ENCODE measurements at places on chromosomes 4 and X.

- no peak for DNase-seq
Observed at GRCh38 chr4:39636531-39637184, 2.0 kb downstream of the SMIM14 start.

GRCh38 chrX:120761810-120762209 lies 113.9 kb downstream of the CT47B1 start:
- DNase-seq = no peak

GRCh38 chrX:132631579-132632232 lies 142.9 kb upstream of the MBNL3 start:
- DNase-seq = no peak

DNA sequence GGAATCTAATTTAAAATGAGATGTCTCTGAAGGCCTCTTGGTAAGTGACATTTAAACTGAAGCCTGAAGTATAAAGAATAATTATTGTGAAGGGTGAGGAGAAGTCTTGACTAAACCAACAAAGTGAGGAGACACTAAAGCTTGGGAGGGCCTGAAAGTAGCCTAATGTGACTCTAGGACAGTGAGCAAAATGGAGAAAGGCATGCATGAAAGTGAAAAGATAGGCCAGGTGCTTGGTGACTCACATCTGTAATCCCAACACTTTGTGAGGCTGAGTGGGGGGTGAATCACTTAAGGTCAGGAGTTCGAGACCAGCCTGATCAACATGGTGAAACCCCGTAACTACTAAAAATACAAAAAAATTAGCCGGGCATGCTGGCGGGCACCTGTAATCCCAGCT lies 46.9 kb upstream of the SMARCAD1 start:
- no peak for DNase-seq

DNA sequence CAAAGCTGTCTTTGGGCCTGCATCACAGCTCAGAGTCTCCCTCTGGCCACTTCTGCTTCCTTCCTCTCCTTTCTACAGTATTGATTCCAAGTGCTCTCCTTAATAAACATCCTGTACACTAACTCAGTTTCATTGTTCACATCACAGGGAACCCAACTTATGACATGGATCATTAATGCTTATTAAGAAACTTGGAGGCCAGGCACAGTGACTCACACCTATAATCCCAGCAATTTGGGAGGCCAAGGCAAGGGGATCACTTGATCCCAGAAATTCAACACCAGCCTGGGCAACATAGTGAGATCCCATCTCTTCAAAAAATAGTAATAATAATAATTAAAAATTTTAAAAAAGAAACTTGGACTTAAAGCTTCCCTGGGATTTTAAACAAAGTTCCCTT lies 89.2 kb upstream of the EFHC2 start:
- DNase-seq = no peak

DNA sequence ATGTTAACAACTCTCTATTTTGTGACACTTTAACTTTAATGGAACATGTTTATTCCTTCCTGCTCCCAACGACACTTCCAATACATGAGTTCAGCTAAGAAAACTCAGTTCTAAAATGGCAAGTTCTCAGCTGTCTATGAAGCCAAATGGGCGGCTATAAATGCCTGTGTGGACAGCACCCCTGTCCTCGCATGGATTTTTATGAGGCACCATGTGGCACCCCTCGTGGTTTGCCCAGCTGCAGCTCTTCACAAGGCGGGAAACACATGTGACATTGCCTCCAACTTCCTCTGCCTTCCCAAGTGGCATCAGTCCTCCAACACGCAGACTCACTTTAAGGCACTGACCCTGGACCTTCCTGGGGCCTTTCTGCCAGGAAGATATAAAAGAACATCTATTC lies 48.0 kb downstream of the SH3RF1 start:
- no peak for DNase-seq

GRCh38 chr4:19686456-19686855 lies 565.2 kb upstream of the SLIT2 start:
- no peak for DNase-seq

All from stimulated activated CD8-positive, alpha-beta memory T cell treated with anti-CD3 and anti-CD28 coated beads, Interleukin-4, amount 100 ng/mL, for 4 hours (primary cell).